ENCODE measurements at places on chromosomes 1 and 21.

GRCh38 chr1:223180731-223181321, 37.8 kb upstream of the TLR5 start:
- peak; percentile 36 for DNase-seq

- DNase-seq, result no peak
Observed at GRCh38 chr1:100423832-100424337, 71.6 kb downstream of the CDC14A start.

DNA sequence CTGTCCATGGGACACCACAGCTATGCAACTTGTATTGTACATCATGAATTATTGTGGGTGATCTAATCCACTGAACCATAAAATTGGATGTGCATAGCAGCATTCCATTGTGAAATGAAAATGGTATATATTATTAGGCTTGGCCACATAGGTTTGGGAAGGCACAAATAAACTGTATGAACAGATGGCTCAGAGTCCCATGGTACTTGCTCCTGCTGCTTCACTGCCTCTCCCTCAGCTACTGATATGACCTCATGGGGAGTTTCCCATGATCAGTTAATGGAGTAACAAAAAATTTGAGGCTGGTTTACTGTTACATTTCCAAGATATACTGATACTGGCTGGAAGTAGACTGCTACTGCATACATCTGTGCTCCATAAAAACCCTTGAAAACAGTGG, 152.7 kb upstream of the NEGR1 start:
- DNase-seq, result no peak

DNA sequence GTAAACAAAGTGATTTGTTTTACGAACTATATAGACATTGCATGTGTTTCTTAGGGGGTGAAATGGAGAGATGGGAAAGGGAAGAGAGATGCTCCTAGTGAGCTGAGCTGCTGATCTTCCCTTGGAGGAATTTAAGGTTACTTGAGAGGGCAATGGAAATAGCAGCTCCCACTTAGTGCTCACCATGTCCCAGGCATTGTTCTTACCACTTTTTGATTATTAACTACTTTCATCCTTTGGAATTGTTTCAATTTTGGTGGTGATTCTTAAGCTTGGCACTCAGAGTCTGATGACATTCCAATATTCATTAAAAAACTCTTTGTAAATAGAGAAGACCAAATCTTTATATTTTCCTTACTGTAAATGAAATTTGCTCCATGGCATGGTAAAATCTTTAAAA, 124.9 kb downstream of the ITSN1 start:
- DNase-seq, result no peak

DNA sequence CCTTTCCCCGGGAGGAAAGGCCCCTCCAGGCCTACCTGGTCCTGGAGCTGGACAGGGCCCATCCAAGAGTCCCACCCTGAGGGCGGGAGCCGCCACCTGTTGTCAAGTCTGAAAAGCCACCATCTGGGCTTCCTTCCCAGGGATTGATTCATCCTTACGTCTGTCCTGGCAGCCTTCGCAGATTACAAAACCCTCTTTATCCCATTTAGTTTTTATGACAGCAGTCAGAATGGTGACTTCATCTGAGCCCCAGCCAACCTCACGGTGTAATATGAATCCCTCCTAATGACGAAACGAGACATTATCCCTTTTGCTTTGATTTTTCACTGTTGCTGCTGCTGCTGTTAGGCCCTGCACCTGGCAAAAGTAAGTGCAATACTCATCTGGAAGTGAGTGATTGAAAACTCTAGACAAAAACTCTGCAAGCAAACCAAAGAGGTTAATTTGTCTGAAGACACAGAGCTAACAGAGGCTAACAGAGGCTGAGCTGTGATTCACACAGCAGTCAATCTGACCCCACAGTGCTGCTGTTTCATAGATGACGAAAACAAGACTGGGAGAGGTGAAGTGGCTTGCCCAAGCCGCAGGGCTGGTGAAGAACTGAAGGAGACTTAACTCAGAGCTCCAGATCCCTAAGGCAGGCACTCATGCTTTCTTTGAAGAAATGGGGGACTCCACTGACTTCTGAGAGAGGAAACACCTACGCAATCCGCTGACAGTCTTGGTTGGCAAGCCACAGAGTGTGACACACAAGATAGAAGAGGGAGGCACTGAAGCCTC, 30.0 kb upstream of the S100A7 start:
- peak; percentile 89 for DNase-seq

DNA sequence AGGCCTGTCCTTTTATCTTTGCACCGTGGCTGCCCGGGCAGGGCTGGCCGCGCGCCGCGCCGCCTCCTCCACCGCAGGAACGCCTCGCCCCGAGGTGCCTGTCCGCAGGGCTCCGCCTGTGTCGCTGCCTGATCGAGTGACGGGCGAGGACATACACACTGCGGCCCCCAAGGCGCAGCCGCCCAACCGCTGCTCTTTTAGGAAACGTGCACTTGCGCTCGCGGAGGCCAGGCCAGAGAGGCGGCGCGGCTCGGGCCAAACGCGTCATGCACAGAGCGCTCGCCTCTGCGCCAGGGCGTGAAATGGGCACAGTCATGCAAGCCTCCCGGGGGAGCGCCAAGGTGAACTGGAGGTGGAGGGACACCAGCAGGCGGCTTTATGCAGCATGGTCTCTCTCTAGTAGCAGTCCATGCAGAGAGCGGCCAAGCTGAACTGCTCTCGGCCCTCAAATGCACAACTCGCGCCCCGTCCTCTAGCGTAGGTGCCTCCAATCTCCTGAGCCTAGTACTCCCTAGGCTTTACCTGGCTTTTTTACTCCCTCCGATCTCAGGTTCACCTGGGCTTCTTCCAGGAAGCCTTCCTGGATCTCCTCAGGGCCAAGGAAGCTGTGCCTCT, 12.9 kb downstream of the TRABD2B start:
- no peak for DNase-seq
